Nasal cavity respiratory epithelium epithelial cell of viscerocranial mucosa (primary cell): ENCODE measurements at places on chromosomes 1 and 21. TPM values are rescaled to one million over a fixed set of nuclear protein-coding genes. Genes with fewer than 3 reads are reported as not detected.

PEAR1 gene
- 1.7 and 3.5 TPM in 2 replicates for total RNA-seq

AQP10 gene
- 0.14 TPM in 1 of 2 replicates, not detected in the other for total RNA-seq

HMCN1 gene
- 0.85 and 1.0 TPM in 2 replicates for total RNA-seq

ATP1A2 gene
- not detected in 2 replicates for total RNA-seq

ZSWIM5 gene
- total RNA-seq: under 0.01 and 0.14 TPM in 2 replicates

CD34 gene
- total RNA-seq: not detected in 2 replicates

MRPL55 gene
- 57.6 and 66.3 TPM in 2 replicates for total RNA-seq

C1orf74 gene
- total RNA-seq: 13.0 and 14.7 TPM in 2 replicates

OR2T29 gene
- total RNA-seq: not detected in 2 replicates

AMIGO1 gene
- 0.34 and 1.6 TPM in 2 replicates for total RNA-seq

LRRC53 gene
- total RNA-seq: not detected in 2 replicates

CD84 gene
- total RNA-seq: not detected in 2 replicates

CREG1 gene
- total RNA-seq: 83.0 and 192 TPM in 2 replicates

ACTN2 gene
- under 0.01 TPM in 1 of 2 replicates, not detected in the other for total RNA-seq

IGSF5 gene
- 0.07 TPM in 1 of 2 replicates, not detected in the other for total RNA-seq

CDK11B gene
- total RNA-seq: 8.5 and 12.8 TPM in 2 replicates
